ENCODE measurements at places on chromosomes 5 and 9.

- no peak for DNase-seq
Observed at GRCh38 chr9:111965566-111966019, 69.0 kb downstream of the UGCG start.

GRCh38 chr5:140037012-140037411 lies 6.1 kb downstream of the NRG2 start:
- DNase-seq, result no peak

DNA sequence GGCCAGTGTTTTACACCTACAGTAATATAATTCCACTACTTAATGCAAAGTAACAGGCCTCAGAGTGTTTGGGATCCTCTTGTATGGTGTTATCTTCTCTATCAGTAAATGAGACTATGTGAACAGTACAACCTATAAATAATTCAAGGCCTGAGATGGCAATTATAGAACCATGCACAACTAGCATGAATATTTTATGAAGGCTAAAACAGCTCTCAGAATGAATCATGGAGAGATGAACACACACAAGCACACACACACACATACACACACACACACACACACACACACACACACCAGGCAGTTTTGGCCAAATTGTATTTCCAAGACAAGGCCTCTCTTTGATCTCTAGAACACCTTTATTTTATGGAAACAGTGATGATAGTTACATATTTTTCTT lies 224.9 kb downstream of the EBF1 start:
- DNase-seq, result no peak

DNA sequence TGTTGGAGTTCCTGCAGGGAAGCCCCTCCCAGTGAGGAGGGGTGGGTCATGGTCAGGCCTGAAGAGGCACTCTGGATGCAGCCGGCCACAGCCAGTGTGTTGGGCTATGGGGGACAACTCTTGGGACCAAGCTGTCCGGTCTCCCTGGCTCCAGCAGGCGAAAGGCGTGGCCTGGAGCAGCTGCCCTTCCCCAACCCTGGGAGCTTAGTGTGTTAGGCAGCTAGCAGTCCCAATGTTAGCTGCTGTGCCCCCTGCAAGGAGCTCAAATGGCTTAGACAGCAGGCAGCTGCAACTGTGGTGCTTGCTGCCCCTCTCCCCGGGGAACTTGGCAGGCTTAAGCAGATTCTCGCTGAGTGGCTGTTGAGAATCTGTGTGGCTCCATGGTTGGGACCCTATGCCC lies 67.5 kb upstream of the ACTBL2 start:
- DNase-seq, result no peak

GRCh38 chr9:104118916-104119315 lies 24.8 kb downstream of the SMC2 start:
- no peak for DNase-seq

DNA sequence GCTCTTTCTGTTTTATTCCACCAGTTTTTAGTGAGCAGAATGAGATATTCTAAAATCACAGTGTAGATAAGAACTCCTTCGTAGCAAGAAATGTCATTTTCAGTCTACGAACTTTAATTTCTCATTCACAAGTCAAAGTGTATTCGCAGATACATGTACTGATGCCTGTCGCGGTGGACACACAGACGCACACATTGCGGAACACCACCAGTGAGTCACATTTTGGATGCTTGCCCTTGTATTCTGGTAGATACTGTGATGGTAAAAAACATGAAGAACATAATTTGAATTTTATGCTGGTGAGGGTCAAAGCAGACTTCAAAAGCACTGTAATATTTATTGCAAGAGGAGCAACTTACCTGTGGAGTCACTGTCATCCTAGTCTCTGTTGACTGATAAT lies 4.7 kb upstream of the C9orf57 start:
- DNase-seq, result no peak

DNA sequence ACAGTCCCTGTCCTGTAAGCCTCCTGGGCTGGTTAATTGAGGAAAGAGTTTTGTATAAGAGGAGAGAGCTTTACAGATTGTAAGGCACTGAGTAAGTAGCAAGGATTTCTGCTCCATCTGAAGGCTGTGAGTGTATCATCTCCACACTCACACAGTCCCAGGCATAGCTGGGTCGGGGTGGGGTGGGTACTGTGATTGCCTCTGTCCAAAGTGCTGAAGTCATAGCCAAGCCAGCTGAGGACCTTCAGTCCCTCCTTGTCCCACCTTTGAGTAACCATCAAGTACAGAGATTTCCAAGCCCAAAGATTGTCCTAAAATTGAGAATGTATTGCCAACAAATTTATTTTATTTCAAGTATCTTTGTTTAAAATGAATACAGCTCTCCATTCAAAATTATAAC lies 5.5 kb upstream of the DNAJB5 start:
- peak; percentile 33 for DNase-seq
